Right ventricle myocardium inferior (tissue), 1 donor: ENCODE measurements at places on chromosomes 16 and 17. TPM values are rescaled to one million over a fixed set of nuclear protein-coding genes. Genes with fewer than 3 reads are reported as not detected.

- no peak for DNase-seq
Observed at GRCh38 chr17:63431618-63431938, 14.5 kb downstream of the CYB561 start.

Gene MIEF2
- total RNA-seq, result 31.3 TPM

Gene ZFPM1
- 4.1 TPM for total RNA-seq

- DNase-seq, result no peak
Observed at GRCh38 chr16:86783636-86784626, 205.6 kb downstream of the FOXL1 start.

Gene DOC2B
- total RNA-seq, result 4.5 TPM

Gene TBC1D3D
- 0.24 TPM for total RNA-seq

Gene HYDIN
- total RNA-seq, result 0.51 TPM

Gene PRSS53
- 0.62 TPM for total RNA-seq

Gene GPR142
- total RNA-seq, result not detected

Gene FOXF1
- total RNA-seq, result 0.05 TPM

GRCh38 chr17:57166803-57167202, 81.8 kb downstream of the AKAP1 start:
- DNase-seq, result no peak

Gene VASN
- total RNA-seq, result 6.4 TPM
